ENCODE measurements at places on chromosomes 12 and 14. TPM values are rescaled to one million over a fixed set of nuclear protein-coding genes. Genes with fewer than 3 reads are reported as not detected.

The FNTB gene
- total RNA-seq, result 6.3 TPM

GRCh38 chr12:105078712-105079570 is 5.3 kb downstream of the ALDH1L2 start:
- peaks cover 10% of the 10 kb centered on the region for H3K4me1 ChIP-seq
- H3K27ac ChIP-seq, result no peak overlapping the region
- 0 out of 2 replicates have a peak, but pooled peaks cover 2% of the 10 kb centered on the region for H3K27me3 ChIP-seq
- no peak overlapping the region for H3K4me3 ChIP-seq
- DNase-seq, result no peak

- no peaks in the 10 kb centered on the region for H3K36me3 ChIP-seq
- no peaks in the 10 kb centered on the region for H3K4me1 ChIP-seq
- H3K27me3 ChIP-seq, result no peaks in the 10 kb centered on the region
- H3K27ac ChIP-seq, result no peak overlapping the region
- DNase-seq, result no peak
- H3K4me3 ChIP-seq, result no peak overlapping the region
These were observed 727.8 kb downstream of the BCL11B start for GRCh38 chr14:98544174-98544573.

The NKX2-1 gene
- total RNA-seq, result not detected

The GLRX5 gene
- 82.3 TPM for total RNA-seq

GRCh38 chr14:85254711-85255110 is 275.2 kb upstream of the FLRT2 start:
- no peak for DNase-seq
- no peak overlapping the region for H3K4me3 ChIP-seq
- H3K27me3 ChIP-seq, result no peaks in the 10 kb centered on the region
- H3K4me1 ChIP-seq, result no peaks in the 10 kb centered on the region

DNA sequence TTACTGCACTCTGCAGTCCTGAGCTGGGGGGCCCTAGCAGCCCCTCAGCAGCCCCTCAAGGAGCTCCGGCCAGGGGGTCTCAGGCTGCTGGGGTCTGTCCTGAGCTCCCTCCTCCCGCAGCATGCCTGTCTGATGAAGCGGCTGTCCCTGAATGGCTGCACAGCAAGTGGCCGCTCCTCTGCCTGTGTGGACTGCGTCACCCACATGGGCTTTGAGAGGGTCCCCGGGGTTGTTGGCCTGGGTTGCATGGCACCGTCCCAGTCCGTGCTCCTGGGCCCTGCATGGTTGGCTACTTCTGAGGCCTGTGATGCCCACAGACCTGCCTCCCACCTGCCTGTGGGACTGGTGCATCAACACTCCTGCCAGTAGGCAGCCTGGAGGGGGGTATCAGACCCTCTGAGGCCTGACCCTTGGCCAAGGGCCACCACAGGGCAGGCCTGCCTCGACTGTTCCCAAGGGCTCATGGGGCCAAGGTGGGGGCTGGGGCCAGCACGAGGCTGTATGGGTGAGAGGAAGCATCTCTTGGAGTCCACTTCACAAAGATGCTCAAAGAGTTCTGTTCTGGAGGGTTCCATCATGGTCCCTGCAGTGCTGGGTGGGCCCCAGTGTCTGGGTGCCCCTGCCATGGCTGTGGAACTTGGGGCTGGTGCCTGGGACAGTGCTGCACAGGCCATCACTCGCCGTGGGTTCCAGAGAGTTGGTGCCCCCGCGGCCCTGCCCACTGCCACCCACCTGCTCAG is 12.2 kb downstream of the CEP170B start:
- no peak overlapping the region for H3K27ac ChIP-seq
- DNase-seq, result no peak
- H3K36me3 ChIP-seq, result 0 out of 2 replicates have a peak, but pooled peaks cover 7% of the 10 kb centered on the region

The FAM90A1 gene
- total RNA-seq, result not detected

- no peak for DNase-seq
- H3K27ac ChIP-seq, result no peak overlapping the region
- peaks cover 9% of the 10 kb centered on the region for H3K4me1 ChIP-seq
- H3K4me3 ChIP-seq, result no peak overlapping the region
- no peaks in the 10 kb centered on the region for H3K36me3 ChIP-seq
These were observed 27.0 kb downstream of the MAP3K9 start for GRCh38 chr14:70782361-70782760.

DNA sequence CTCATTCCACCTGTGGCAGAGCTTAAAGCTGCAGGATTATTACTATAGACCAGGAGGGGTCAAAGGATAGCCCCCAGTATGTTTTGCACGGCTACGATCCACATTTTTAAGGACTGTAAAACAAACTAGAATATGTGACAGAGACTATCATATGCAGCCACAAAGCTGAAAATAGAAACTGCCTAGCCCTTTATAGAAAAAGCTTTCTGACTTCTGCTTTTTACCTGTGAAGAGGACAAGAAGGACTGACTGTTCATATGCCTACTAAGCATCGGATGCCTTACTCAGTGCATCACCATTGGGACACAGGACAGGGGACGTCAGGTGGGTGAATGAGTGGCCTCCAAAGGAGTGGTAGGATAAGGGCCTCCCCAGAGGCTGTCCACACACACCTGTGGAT is 29.8 kb downstream of the SPTB start:
- peaks cover 17% of the 10 kb centered on the region for H3K27me3 ChIP-seq
- H3K4me3 ChIP-seq, result no peak overlapping the region
- H3K4me1 ChIP-seq, result no peaks in the 10 kb centered on the region
- no peaks in the 10 kb centered on the region for H3K36me3 ChIP-seq

Data from SJSA1 (cell line).